Activated naive CD8-positive, alpha-beta T cell treated with anti-CD3 and anti-CD28 coated beads for 36 hours (primary cell): ENCODE measurements at places on chromosomes 7 and 10. TPM values are rescaled to one million over a fixed set of nuclear protein-coding genes. Genes with fewer than 3 reads are reported as not detected.

DNA sequence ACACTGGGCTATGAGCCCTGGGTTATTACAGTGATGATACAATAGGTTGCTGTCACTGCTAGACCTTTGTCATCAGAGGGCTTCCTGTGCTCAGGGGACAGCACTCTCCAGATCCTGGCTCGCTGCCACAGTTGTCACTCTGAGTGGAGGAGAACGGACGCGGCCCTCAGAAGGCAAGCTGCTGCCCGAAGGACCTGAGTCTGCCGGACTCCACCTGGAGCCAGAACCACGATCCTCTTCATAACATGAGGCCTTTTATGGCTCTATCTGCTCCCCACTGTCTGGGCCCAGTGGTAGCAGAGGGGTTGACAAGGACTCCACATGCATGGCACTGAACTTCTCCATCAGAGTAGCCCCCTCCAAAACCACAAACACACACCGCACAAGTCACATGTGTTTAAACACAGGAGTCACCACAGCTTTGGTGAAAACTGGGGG lies 94.7 kb upstream of the EFCAB10 start:
- no peak overlapping the region for H3K4me3 ChIP-seq
- peak; percentile 54 for DNase-seq
- no peaks in the 10 kb centered on the region for H3K27me3 ChIP-seq
- H3K36me3 ChIP-seq, result peaks cover 3% of the 10 kb centered on the region
- peaks cover 64% of the 10 kb centered on the region for H3K4me1 ChIP-seq
- H3K27ac ChIP-seq, result peak overlapping the region; percentile 80

- H3K4me3 ChIP-seq, result no peak overlapping the region
- H3K27ac ChIP-seq, result no peak overlapping the region
- no peaks in the 10 kb centered on the region for H3K36me3 ChIP-seq
- DNase-seq, result no peak
These were observed 110.5 kb upstream of the KCTD7 start for GRCh38 chr7:66518151-66518691.

GRCh38 chr7:54546081-54546985 lies 4.2 kb downstream of the VSTM2A start:
- peaks cover 6% of the 10 kb centered on the region for H3K36me3 ChIP-seq
- peak; percentile 17 for DNase-seq
- no peaks in the 10 kb centered on the region for H3K4me1 ChIP-seq
- peaks cover 52% of the 10 kb centered on the region for H3K27me3 ChIP-seq
- no peak overlapping the region for H3K4me3 ChIP-seq

DNA sequence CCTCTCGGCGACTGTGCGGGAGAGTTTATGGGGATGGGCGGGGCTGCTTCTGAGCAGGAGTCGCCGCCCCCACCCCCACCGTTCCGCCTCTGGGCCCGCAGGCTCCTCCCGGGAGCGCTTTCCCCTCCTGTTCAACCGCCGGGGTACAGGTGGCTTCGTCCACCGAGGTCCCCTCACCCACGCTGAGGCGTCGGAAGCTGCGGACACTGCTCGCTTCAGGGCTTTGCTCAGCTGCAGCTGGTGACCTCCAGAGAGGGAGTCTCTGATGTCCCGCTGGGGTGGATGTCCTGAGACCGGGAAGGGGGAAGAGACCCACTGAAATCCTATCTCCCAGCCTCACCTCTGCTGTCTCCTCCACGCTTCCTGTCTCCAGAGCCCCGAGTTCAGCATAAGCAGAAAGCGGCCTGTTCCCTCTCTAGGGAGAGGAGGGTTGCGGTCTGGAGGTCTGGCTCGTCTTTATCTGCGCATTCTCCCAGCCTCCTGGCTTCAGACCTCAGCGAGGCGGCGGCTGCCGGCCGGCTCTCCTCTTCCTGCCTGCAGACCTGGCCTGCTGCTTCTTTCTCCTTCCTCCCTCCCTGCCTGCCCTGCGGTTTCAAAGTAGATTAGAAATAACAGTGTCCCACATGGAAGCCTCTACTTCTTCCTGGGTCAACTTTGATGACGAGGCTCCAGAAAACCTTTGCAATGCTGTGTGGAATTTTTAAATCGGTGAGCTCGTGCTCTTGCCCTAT lies 1.8 kb downstream of the CYP2E1 start:
- H3K4me3 ChIP-seq, result peak overlapping the region; percentile 72
- no peaks in the 10 kb centered on the region for H3K36me3 ChIP-seq
- no peak overlapping the region for H3K27ac ChIP-seq
- peaks cover 67% of the 10 kb centered on the region for H3K27me3 ChIP-seq
- H3K4me1 ChIP-seq, result peaks cover 14% of the 10 kb centered on the region

- no peaks in the 10 kb centered on the region for H3K36me3 ChIP-seq
- DNase-seq, result no peak
- H3K27ac ChIP-seq, result no peak overlapping the region
- H3K4me3 ChIP-seq, result no peak overlapping the region
These were observed 245.7 kb downstream of the WDR11 start for GRCh38 chr10:121096617-121097431.

GRCh38 chr7:137354396-137354795 lies 10.9 kb upstream of the PTN start:
- no peaks in the 10 kb centered on the region for H3K4me1 ChIP-seq
- no peaks in the 10 kb centered on the region for H3K36me3 ChIP-seq
- no peak for DNase-seq
- H3K4me3 ChIP-seq, result no peak overlapping the region

GRCh38 chr10:52558090-52558489 lies 214.5 kb downstream of the MBL2 start:
- no peaks in the 10 kb centered on the region for H3K4me1 ChIP-seq
- no peak for DNase-seq
- no peak overlapping the region for H3K27ac ChIP-seq
- H3K36me3 ChIP-seq, result no peaks in the 10 kb centered on the region
- H3K27me3 ChIP-seq, result no peaks in the 10 kb centered on the region
- H3K4me3 ChIP-seq, result no peak overlapping the region

DNA sequence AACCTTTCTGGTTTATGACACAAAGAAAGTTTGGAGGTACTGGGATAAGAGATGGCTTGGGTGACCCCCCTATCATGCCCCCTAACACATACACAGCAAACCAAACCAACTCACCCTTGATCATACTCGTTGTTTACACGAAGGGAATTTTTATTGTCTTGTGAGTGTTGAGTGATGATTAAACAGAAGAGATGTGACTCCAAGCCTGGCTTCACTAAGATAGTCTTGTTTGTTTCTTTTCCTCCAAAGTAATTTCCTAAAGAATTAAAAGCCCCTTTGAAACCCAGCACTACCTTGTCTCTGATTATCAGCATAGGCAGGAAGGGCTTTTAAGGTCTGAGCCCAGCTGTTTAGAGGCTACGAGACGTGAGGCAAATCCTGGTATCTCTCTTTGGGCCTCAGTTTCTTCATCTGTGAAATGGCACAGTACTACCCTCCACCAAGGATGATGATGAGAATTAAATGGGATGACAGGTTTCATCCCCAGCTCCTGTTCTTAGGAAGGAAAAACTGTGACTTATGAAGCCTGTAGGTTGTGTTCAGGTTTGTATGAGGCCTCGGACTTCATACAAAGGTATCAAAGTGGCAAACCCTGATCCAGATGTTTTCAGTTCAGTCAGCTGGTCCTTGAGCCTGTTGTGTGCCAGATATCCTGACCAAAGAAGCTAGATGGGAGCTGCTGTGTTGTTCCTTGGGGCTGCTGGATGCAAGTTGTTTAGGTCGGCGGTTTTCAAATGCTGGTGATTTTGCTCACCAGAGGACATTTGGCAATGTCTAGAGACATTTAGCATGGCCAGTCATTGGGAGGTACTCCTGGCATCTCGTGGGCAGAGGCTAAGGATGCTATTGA lies 51.8 kb downstream of the TCF7L2 start:
- DNase-seq, result no peak
- peaks cover 3% of the 10 kb centered on the region for H3K36me3 ChIP-seq
- H3K27ac ChIP-seq, result no peak overlapping the region
- H3K27me3 ChIP-seq, result peaks cover 54% of the 10 kb centered on the region

DNA sequence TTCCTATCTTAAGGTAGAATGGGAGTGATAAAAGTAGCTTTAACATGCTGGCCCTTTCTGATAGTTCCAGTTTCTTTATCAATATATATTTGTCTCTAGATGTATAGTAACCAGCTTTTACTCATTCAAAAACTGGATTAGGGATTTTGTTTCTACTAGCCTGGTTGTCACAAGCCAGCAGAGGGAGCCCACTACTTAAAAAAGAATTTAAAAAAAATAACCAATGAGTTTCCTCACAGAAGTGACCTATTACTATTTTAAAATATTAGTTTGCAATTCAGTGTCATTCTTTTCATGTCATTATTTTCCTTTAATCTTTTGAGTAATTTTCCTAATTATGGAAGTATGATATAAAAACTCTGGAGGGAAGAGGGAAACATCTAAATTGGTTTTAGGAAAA lies 142.1 kb downstream of the PHTF2 start:
- H3K4me1 ChIP-seq, result peaks cover 1% of the 10 kb centered on the region
- H3K27ac ChIP-seq, result no peak overlapping the region
- DNase-seq, result no peak
- no peaks in the 10 kb centered on the region for H3K27me3 ChIP-seq

Gene C10orf62
- total RNA-seq, result not detected

Gene TMEM213
- not detected for total RNA-seq

Gene OR2A42
- not detected for total RNA-seq

Gene CABCOCO1
- not detected for total RNA-seq
